A549 treated with Mapracorat at 1 μM for 4 hours (cell line): ENCODE measurements at places on chromosomes 4 and X. TPM values are rescaled to one million over a fixed set of nuclear protein-coding genes. Genes with fewer than 3 reads are reported as not detected.

NRK gene
- not detected in 5 replicates for total RNA-seq

PCYT1B gene
- total RNA-seq = 0.05 to 0.09 TPM in 2 of 5 replicates, not detected in the others

GTPBP6 gene
- total RNA-seq = 35.3 to 54.2 TPM (median 49.5 TPM) in 5 replicates

GPR143 gene
- 0.08 to 0.37 TPM (median 0.24 TPM) in 5 replicates for total RNA-seq

FGG gene
- total RNA-seq = 4.5 to 9.9 TPM (median 5.5 TPM) in 5 replicates

RHOXF2 gene
- not detected in 5 replicates for total RNA-seq

MAGEA4 gene
- not detected in 5 replicates for total RNA-seq

OTUD4 gene
- total RNA-seq = 11.7 to 16.0 TPM (median 15.1 TPM) in 5 replicates

CFP gene
- 0.17 to 1.2 TPM (median 0.75 TPM) in 5 replicates for total RNA-seq

MEPE gene
- total RNA-seq = not detected in 5 replicates

IL9R gene
- total RNA-seq = 0.14 to 0.53 TPM (median 0.19 TPM) in 5 replicates

BGN gene
- total RNA-seq = 0.07 to 0.08 TPM in 2 of 5 replicates, not detected in the others

SCRG1 gene
- total RNA-seq = not detected in 5 replicates

FAAH2 gene
- 0.06 to 0.30 TPM (median 0.13 TPM) in 3 of 5 replicates, not detected in the others for total RNA-seq

SH2D1A gene
- total RNA-seq = not detected in 5 replicates

MXRA5 gene
- not detected in 5 replicates for total RNA-seq

BEX4 gene
- total RNA-seq = 2.0 to 2.9 TPM (median 2.4 TPM) in 5 replicates

GATA1 gene
- not detected in 5 replicates for total RNA-seq

LNX1 gene
- 0.03 to 0.04 TPM in 2 of 5 replicates, not detected in the others for total RNA-seq
